ENCODE measurements at places on chromosomes 6 and 20. TPM values are rescaled to one million over a fixed set of nuclear protein-coding genes. Genes with fewer than 3 reads are reported as not detected.

- no peaks in the 10 kb centered on the region for H3K27me3 ChIP-seq
- peaks cover 32% of the 10 kb centered on the region for H3K4me1 ChIP-seq
- DNase-seq, result peak; percentile 91
- H3K36me3 ChIP-seq, result no peaks in the 10 kb centered on the region
- H3K27ac ChIP-seq, result no peak overlapping the region
Measured at GRCh38 chr6:161373905-161374451, 100.1 kb upstream of the AGPAT4 start.

DNA sequence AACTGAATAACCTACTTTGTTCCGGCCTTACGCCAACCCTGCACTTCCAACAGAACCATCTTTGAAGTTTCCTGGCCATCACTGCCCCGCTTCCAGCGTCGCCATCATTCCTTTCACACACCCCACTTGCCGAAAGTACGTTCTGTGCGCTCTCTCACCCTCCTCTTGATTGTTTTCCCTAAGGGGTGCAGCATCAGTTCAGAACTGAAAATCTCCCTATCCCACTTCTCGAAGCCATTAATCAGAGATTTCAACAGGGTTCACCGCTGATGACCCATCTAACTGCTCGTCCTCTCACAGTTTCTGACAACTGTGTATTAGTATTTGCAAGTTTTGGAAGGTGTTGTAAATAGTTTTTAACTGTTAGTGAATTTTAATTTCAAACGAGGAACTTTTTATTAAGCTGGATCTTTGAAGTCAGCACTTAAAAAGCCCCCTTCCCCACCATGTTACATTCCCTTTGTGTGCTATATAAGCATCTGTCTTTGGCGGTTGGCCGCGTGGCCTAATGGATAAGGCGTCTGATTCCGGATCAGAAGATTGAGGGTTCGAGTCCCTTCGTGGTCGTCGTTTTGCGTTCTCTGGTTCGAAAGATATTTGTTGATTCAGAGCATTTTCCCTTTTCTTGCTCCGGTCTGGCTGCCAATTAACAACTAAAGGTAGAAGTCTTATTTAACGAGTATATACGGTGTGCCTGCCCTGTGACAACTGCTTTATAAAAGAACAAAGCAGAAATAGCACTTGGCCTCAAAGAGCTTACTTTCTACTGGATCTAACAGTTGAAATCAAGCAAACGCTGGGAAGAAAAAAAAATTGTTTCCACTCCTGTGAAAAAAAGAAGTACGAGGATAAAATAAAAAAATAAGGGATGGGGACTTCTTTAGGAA lies 42.6 kb downstream of the TRIM27 start:
- H3K27ac ChIP-seq, result peak overlapping the region; percentile 30
- DNase-seq, result peak; percentile 83
- no peaks in the 10 kb centered on the region for H3K4me1 ChIP-seq
- H3K4me3 ChIP-seq, result peak overlapping the region; percentile 70
- no peaks in the 10 kb centered on the region for H3K36me3 ChIP-seq

GRCh38 chr6:5058254-5058653 lies 26.9 kb upstream of the PPP1R3G start:
- no peak for DNase-seq
- H3K36me3 ChIP-seq, result no peaks in the 10 kb centered on the region
- no peak overlapping the region for H3K4me3 ChIP-seq
- H3K27me3 ChIP-seq, result no peaks in the 10 kb centered on the region
- H3K4me1 ChIP-seq, result no peaks in the 10 kb centered on the region

DCDC2 gene
- 7.9 TPM for total RNA-seq

CABLES2 gene
- 6.2 TPM for total RNA-seq
